Sigmoid colon (tissue), 7 donors: ENCODE measurements at places on chromosomes 12 and 14. TPM values are rescaled to one million over a fixed set of nuclear protein-coding genes. Genes with fewer than 3 reads are reported as not detected.

DNA sequence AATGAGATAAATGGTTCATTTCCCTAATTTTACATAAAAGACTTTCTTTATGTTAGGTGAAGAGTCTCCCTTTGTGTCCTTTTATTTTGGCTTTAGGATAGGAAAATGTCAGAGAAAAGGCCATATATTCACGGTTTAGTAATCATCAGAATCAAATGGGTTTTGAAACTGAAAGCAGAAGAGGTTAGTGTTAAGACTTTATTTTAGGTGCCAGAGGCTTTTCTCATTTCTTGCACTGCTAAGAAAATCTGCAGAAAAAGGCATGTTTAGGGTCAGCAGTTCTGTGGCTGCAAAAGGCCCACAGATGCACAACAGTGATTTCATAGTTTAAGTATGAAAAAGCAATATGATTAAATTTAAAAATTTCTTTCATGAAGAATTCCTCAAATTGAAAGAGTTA is 80.4 kb upstream of the SINHCAF start:
- H3K27me3 ChIP-seq, result no peaks in the 10 kb centered on the region
- H3K4me1 ChIP-seq, result no peaks in the 10 kb centered on the region
- H3K4me3 ChIP-seq, result no peak overlapping the region
- peaks cover 23% of the 10 kb centered on the region for H3K36me3 ChIP-seq

DNA sequence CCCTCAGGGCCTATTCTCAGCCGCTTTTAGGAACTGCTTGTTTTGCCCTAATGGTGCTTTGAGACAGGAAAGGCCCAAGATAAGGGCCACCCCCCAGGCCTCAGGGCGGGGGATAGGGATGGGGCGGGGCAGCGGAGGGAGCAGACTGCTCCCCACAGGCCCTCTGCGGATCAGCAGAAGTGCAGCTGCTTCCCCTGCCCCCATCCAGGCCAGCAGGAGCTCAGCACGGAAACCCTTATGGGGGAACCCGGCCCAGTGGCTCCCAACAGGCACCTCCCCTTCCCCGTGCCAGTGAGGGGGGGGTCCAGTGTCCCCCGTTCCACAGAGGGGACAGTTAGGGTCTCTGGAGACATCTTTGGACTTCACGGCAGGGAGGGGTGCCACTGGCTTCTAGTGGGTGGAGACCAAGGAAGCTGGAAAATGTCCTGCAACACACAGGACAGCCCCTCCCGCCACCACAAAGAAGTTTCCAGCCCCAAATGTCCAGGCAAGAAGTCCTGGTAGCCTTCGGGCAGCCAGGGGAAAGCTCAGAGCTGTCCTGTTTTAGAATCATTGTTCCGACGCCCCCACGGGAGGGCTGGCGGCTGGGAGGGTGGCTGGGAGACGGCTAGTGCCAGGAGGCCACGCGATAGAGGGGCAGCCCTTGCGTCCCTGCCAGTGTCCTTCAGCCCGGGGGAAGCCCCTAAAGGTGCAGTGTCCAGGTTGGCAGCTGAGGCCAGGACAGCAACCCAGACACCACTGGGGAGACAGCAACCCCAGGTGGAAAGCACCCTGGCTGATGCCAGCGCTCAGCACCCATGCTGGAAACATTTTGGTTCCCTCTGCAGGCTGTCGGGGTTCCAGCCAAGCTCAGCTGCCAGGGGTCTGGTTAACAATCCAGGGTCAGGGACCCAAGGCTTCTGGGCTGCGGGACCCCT is 10.4 kb upstream of the GPR132 start:
- peaks cover 7% of the 10 kb centered on the region for H3K4me1 ChIP-seq
- no peaks in the 10 kb centered on the region for H3K36me3 ChIP-seq
- DNase-seq, result peak; percentile 64
- no peak overlapping the region for H3K27ac ChIP-seq
- H3K4me3 ChIP-seq, result peak overlapping the region; percentile 12
- peaks cover 60% of the 10 kb centered on the region for H3K27me3 ChIP-seq

DNA sequence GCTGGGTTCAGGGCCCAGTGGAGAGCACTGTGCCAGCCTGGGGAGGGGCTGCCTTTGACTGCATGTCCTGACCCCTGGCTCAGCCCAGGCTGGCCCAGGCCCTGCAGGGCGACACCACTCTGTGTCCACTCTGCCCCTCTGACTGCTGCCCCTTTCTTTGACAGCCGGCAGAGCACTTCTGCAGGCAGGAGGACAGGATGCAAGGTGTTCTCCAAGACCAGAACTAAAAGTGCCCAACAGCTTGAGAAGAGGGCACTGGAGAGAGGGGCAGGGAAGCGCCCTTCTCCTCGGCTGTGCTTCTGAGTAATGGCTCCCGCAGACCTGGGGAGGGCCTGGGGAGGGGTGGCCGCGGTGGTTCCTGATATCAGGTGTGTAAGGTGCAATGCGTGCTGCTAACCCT is 72.7 kb downstream of the WDR20 start:
- no peaks in the 10 kb centered on the region for H3K27me3 ChIP-seq
- DNase-seq, result peak; percentile 49
- H3K4me1 ChIP-seq, result no peaks in the 10 kb centered on the region

VDR gene
- 1.2 TPM for total RNA-seq

DNA sequence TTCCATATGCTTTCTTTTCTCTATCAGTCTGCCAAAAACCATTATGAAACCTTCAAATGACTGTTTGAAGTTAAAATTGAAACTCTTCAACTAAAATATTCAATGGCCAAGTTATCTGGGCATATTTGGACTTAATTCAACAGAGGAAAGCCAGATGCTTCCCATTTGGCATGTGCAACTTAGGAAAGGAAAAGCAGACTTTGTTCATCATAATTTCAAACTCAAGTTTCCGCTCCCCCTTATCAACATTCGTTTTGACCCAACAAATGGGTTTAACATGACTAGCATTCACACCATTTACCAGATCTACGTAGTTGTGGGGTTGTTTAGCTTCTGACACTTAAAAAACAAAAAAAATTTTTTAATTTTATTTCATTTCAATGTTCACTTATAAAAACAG is 75.7 kb downstream of the PLEKHG7 start:
- DNase-seq, result no peak
- H3K4me1 ChIP-seq, result no peaks in the 10 kb centered on the region
- no peak overlapping the region for H3K27ac ChIP-seq
- H3K27me3 ChIP-seq, result no peaks in the 10 kb centered on the region

GRCh38 chr14:95217391-95217900 is 60.1 kb upstream of the DICER1 start:
- no peaks in the 10 kb centered on the region for H3K36me3 ChIP-seq
- no peak overlapping the region for H3K27ac ChIP-seq
- no peaks in the 10 kb centered on the region for H3K4me1 ChIP-seq
- H3K4me3 ChIP-seq, result no peak overlapping the region
- DNase-seq, result no peak
- no peaks in the 10 kb centered on the region for H3K27me3 ChIP-seq

DNA sequence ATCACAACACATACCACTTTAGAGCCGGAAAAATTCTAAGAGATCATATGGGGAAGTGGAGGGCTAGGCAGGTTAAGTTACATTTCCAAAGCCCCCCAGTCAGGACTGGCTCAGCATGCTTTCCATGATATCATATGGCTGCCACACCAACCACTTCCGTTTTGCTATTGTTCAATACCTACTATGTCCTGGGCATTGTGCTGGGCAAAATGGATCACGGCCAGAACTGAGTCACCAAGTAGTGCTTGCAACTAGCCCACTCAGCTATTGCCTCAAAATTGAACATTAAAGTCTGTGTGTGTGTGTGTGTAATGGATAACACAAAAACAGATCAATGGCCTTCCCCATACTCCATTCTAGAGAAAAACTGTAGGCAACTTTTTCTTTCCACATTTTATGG is 22.7 kb downstream of the WIF1 start:
- no peak overlapping the region for H3K4me3 ChIP-seq
- no peaks in the 10 kb centered on the region for H3K27me3 ChIP-seq
- no peak overlapping the region for H3K27ac ChIP-seq

DNA sequence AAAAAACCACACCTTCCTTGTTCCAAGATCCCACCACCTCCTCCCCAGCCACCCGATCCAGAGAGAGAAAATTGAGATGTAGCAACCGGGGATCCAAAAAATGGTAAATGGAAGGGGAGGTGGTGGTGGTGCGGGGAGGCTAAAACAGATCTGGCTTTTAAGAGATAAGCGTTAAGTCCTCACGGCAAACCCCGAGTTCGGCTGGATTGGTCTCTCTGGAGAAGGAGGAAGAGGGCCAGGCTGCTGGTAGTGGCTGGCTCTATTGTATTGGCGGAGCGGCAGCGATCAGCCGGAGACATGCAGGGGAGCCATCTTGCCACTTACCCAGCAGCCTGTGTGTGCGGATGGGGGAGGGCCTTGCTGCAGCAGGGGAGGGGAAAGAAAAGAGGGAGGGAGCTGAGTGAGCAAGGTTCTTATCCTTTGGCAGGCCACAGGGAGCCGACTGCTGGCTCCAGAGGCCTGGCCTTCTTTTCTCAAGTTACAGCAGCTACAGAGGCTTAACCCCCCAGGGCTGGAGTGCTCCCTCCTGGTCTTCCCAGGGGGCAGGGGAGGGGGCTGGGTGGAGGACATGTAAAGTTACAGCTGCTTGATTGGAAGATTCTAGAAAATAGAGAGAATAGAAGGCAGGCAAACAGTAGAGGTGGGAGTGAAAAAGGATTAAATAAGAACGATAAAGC is 14.1 kb upstream of the CDH24 start:
- peaks cover 41% of the 10 kb centered on the region for H3K4me1 ChIP-seq
- H3K4me3 ChIP-seq, result peak overlapping the region; percentile 63
- peaks cover 53% of the 10 kb centered on the region for H3K36me3 ChIP-seq

- no peaks in the 10 kb centered on the region for H3K36me3 ChIP-seq
- H3K27me3 ChIP-seq, result no peaks in the 10 kb centered on the region
- no peaks in the 10 kb centered on the region for H3K4me1 ChIP-seq
- no peak overlapping the region for H3K27ac ChIP-seq
- no peak overlapping the region for H3K4me3 ChIP-seq
- DNase-seq, result no peak
These were observed 96.1 kb downstream of the PLXNC1 start for GRCh38 chr12:94244165-94245133.

PRH2 gene
- total RNA-seq, result 1.4 TPM
